Stimulated activated CD8-positive, alpha-beta memory T cell treated with anti-CD3 and anti-CD28 coated beads, Interleukin-4, amount 100 ng/mL, for 4 hours (primary cell): ENCODE measurements at places on chromosomes 5 and 9.

- DNase-seq, result no peak
Observed at GRCh38 chr5:62385131-62385530, 18.6 kb downstream of the DIMT1 start.

- no peak for DNase-seq
Observed at GRCh38 chr5:33829430-33829829, 62.4 kb downstream of the ADAMTS12 start.

DNA sequence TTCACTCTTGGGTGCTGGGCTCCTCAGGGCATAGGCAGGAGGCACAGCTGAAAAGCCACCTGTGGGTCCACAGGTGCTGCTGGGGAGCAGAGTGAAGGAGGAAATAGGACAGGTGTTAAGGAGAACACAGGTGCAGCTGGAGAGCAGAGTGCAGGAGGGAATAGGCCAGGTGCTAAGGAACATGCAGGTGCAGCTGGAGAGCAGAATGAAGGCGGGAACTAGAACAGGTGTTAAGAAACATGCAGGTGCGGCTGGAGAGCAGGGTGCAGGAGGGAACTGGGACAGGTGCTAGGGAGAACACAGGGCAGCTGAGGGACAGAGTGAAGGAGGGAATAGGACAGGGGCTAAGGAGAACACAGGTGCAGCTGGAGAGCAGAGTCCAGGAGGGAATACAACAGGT, 43.8 kb upstream of the PLEKHG4B start:
- no peak for DNase-seq

GRCh38 chr9:124489222-124489621, 18.0 kb downstream of the NR5A1 start:
- DNase-seq, result no peak

DNA sequence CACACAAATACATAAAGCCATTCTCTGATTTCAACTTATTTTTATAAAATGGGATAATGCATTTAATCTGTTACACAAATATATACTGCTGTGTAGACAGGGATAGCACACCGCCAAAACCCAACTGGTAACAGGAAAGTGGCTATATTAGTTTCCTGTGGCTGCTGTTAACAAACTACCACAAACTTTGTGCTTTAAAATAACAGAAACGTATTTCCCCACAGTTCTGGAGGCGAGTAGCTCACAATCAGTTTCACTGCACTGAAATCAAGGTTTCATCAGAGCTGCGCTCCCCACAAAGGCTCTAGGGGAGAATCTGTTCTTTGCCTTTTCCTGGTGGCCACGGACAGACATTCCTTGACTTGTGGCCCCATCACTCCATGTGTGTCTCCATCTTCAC, 94.0 kb downstream of the MLLT3 start:
- no peak for DNase-seq

GRCh38 chr5:172185096-172185461, 2.9 kb downstream of the STK10 start:
- DNase-seq, result no peak

- DNase-seq, result no peak
Observed at GRCh38 chr5:103111468-103111867, 8.5 kb downstream of the GIN1 start.

- no peak for DNase-seq
Observed at GRCh38 chr5:5341531-5342292, 80.8 kb upstream of the ICE1 start.

- no peak for DNase-seq
Observed at GRCh38 chr5:178350361-178351220, 118.0 kb upstream of the PHYKPL start.

DNA sequence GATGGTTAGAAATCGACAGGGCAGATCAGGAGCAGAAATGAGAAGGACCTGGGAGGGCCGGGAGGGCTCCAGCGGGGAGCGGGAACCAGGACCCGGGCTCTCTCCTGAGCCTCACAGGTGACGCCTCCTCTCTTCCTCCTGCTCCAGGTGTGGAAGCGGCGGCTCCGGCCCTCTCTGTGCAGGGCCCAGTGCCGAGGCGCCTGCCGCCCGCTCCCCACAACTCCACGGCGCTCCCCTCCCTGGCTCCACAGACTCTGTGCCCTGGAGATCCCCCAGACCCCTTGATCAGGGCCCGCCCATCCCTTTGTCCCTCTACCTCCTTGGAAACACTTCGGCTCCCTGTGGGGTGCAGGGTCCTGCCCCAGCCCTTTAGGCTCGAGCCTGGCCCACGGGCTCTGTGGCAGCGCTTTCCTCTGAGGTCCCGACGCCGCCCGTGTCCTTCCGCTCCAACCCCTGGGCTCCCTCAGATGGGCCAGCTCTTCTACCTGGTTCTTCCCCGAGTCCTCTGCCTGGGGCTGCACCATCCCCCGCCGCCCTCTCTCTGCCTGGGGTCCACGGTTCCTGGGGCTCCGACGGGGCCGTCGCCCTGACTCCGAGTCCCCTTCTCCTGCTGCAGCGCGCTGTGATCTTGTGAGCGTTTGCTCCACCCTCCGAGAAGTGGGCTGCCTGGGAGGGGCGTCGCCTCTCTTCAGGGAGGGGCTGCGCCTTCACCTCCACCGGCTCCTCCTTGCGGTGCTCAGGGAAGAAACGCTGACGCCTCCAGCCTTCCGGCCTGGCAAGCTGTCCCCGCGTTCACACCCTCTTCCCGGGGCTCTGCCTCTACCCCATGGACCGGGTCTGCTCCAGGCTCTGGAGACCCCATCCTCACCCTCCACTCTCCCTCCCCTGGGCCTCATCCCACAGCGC, 22.4 kb upstream of the SLC6A3 start:
- DNase-seq, result no peak

- no peak for DNase-seq
Observed at GRCh38 chr9:88874391-88874790, 116.9 kb upstream of the S1PR3 start.

GRCh38 chr5:73030531-73030930, 74.7 kb downstream of the FCHO2 start:
- no peak for DNase-seq

DNA sequence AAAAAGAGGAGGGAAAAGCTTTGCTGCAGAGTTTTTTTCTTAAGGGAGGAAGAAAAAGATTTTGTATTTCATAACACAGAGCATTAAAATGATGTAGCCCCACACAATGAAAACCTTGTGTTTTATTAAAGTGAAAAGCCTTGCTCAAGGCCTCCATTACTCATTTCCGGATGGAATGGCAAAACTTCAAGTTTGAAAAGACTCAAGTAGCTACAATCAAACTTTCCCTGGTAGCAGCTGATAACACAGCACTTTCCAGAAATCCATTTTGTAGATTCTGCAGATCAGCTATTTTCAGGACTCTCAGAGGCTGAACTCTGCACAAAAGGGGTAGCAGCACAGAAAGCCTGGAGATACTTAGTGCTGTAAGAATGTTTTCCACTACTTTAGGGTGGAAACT, 374.8 kb downstream of the NFIB start:
- DNase-seq, result no peak

- no peak for DNase-seq
Observed at GRCh38 chr9:18684593-18685317, 210.8 kb downstream of the ADAMTSL1 start.

GRCh38 chr9:72477930-72478518, 43.4 kb upstream of the TMC1 start:
- DNase-seq, result no peak

DNA sequence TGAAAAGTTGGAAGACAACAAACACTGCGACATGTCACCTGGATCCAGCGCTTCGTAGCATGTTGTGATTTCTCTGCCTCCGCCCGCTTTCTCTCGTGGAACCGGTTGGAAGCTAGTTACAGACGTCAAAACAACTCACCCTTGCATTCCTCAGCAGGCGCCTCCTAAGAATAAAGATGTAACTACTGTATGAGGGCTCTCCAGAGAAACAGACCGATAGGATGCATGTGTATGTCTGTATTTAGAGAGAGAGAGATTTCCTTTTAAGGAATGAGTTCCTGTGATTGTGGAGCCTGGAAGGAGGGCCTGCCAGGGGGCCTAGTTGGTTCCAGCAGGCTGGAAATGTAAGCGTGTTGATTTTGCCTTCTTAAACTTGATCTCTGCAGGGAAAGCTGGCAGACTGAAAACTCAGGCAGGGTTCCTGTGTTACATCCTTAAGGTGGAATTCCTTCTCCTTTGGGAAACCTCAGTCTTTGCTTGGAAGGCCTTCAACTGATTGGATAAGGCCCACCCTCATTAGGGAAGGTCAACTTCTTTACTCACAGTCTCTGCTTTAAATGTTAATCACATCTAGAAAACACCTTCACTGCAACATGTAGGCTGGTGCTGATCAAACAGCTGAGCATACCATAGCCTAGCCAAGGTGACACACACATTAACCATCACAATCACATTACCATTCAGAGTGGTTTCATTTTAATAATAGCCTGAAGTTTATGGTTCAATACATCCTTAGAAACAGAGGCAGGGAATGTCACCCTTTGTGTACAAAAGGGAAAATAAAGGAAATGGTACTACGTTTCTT, 163.8 kb downstream of the SYK start:
- no peak for DNase-seq

GRCh38 chr9:125462861-125463291, 201.2 kb downstream of the GAPVD1 start:
- DNase-seq, result no peak

DNA sequence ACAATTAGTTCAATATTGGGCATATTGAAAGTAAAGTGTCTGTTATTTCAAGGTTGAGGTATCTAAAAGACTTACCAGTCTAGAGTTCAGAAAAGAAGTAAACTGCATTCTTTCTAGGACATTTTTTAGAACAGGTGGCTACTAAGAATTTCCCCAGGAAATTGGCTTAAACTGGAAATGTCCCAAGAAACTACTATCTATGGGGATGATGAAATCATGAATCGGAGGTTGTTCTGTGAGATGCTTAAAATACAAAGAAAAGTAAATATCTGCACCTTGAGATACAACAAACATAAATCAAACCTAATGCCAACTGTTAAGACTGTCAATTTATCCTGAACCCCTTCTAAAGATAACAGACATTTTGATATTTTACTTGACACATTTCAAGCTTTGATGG, 226.5 kb upstream of the NREP start:
- no peak for DNase-seq

DNA sequence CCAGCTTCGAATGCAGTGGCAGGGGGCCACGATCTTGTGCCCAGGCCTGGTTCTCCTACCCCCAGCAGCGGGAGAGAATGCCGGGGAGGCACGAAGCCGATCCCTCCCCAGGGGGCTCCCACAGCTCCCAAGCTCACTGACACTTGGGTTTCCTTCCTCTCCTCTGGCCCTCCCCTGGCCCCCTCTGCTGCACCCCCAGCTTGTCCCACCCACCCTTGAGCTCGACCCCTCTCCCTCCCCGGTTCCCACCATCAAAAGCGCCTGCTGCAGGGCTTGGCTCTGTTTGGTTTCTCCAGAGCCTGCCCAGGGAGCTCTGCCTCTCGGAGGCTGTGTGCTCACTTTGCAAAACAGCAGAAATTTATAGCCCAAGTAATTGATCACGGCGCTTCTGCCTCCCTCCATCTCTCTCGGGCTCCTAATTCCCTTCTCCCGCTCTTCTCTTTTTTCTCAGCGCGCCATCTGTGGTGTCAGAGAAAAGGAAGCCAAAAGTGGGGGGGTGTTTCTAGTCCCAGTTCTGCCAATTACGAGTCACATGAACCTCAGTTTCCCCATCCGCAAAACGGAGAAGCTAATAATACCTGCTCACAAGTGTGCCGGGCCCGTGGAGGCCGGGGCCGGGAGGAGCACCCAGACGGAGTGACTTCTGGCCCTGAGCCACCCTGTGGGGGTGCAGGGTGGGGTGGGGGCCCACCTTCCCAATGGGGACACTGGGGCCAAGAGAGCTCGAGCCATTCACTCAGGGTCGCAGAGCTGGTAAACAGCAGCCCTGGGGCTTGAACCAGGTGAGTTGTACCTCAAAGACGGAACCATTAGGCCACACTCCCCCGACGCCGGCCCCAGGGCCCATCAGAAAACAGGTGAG, 141.2 kb upstream of the IER5L start:
- DNase-seq, result no peak

DNA sequence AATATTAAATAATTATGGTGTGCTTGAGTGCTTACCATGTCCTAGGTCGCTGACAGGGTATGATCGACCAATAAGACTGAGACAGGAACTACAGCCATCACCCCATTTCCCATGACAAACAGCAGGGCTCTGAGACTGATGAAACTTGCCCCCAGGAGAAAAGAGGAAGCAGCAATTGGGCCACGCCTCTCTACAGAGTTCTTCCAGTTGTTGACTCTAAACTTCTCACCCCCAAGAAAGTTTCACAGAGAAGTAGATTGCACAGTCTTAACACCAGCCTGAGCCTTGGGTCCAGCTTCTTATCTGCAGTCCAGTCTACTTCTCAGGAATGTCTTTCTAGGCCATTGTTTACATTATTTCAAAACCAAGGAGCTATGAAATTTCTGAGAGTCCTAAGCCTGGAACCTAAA, 182.2 kb upstream of the ANKRD55 start:
- no peak for DNase-seq

GRCh38 chr5:59655693-59656309, 237.7 kb downstream of the PDE4D start:
- DNase-seq, result no peak

DNA sequence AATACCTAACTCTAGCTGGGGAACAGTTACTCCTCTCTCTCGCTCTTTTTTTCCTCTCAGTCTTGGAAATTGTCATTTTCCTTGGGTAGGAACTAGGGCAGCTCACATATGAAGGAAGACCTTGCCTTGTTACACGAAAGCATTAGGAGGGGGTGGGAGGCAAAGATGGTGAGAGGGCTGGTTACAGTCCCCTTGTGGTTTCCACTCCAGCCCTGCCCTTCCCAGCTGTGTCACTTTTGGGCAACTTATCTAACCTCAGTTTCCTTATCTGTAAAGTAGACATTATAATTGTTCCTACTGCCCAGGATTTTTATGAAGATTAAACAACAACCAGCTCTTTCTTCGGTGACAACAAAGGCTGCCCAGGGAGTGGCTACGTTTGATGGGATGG, 196.2 kb upstream of the CLINT1 start:
- DNase-seq, result no peak

- DNase-seq, result no peak
Observed at GRCh38 chr9:71910650-71911060, 338 bp downstream of the ABHD17B start.

- DNase-seq, result no peak
Observed at GRCh38 chr9:81559197-81559596, 130.2 kb downstream of the TLE1 start.

- DNase-seq, result no peak
Observed at GRCh38 chr5:126354858-126355731, 68.1 kb upstream of the GRAMD2B start.

- no peak for DNase-seq
Observed at GRCh38 chr5:109316634-109317033, 93.1 kb downstream of the PJA2 start.

DNA sequence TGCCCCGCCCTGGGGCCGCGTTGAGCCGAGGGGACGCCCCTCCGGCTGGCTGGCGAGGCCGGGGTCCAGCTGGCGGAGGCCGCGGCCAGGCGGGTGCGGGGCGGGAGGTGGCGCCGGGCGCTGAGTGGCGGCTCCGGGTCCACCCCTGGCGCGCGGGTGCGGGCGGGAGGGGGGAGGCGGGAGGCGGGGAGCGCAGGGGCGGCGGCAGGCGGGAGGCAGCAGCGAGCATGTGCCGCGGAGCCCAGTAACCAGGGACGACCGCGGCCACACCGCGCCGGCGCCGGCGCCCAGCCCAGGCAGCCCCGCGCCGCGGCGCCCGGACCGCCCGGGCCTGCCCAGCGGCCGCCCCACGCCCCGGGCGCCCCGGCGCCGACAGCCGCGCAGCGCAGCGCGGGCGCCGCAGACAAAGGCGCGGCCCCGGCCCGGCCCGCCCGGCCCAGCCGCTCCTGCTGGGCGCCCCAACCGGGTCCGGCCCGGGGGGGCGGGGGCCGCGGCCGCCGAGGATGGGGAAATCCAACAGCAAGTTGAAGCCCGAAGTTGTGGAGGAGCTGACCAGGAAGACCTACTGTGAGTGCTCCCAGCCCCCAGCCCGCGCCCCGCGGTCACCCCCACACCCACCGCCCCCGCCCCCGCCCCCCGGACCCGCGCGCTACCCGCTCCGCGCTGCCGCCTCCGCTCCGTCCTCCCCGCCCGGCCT, at the start of gene NCS1:
NCS1 (plus strand) TSS at position 244 of the 697 bp plus-strand sequence; CDS start at position 504, 260 bp downstream.
- peak; percentile 40 for DNase-seq
